NCI-H526 treated with DMSO at 0.1 percent for 48 hours (cell line): ENCODE measurements at places on chromosomes 13 and 19.

- peak; percentile 85 for DNase-seq
Observed at GRCh38 chr19:3986260-3987041, 1.2 kb upstream of the EEF2 start.

GRCh38 chr13:73082895-73083294 is 24.1 kb downstream of the KLF5 start:
- no peak for DNase-seq

GRCh38 chr13:59452189-59452890 is 711.4 kb downstream of the DIAPH3 start:
- DNase-seq = no peak

GRCh38 chr19:33798681-33799111 is 2.0 kb downstream of the KCTD15 start:
- DNase-seq = no peak

GRCh38 chr13:75329723-75330122 is 152.2 kb downstream of the TBC1D4 start:
- DNase-seq = no peak

- DNase-seq = no peak
Observed at GRCh38 chr13:74194846-74195245, 60.6 kb upstream of the KLF12 start.

- DNase-seq = no peak
Observed at GRCh38 chr19:1118999-1119398, 15.2 kb downstream of the GPX4 start.

DNA sequence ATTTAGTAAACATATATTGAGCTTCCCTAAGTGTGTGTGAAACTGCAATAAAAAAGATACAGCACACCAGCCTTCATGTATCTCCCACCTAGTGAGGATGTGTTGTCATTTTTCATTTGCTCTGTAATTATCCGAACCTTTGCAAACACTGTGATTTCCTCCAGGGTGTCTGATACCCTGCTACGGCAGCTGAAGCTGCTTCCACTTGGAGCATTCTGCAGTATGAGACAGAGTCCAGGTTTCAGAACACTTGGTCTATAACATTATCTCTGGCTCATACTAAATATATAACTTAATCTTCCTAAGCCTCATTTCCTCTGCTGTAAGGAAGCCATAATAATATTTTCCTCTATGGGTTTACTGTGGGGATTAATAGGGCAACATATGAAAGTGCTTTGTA is 1338.1 kb upstream of the SLC10A2 start:
- no peak for DNase-seq

DNA sequence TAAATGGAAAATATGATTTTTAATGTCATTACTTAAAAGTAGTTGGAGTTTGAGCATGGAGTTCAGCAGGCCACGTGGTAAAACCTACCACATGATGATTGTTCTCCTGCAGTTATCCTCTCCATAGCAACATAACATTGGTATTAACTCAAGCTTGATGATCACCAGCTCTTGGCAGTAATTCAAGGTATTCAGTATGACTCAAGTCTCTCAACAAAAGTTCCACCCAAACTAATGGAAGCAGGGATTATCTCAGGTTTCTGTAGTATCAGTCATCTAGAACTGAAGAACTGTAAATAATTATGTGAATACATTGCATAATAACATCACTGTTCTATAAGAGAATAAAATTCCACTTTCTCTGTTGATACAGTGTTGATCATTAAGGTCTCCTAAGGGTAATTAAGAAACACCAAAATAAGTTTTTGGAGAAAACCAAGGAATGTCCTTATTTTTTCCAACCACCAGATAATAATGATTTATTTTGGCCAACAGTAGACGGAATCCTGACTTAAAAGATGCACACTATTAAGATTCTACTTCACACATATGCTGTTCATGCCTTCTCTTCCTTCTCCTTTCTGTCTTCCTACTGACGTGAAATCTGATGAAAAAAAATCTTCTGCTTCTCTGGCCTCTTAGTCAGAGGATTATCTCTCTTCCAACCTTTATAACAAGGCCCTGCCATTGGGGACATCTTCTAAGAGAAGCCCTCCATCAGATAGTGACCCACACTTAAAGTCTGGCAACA is 1092.3 kb downstream of the EFNB2 start:
- DNase-seq = no peak

DNA sequence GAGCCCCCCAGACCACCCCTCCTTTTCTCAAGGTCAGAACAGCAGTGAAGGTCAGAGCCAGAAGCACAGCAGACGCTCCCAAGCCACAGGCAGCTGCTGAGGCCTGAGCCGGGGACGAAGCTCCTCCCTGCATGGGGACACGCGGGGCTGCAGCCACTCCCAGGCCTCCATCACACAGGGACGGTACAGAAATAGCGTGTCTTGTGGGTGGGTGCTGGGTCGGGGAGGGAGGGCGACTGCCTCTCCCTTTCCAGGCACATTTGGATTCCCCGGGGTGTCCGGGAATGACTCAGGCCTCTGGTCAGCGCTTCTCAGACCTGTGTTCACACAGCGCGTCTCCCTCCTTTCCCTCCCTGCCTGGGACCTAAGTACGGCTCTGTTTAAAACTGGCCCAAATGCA is 33.2 kb downstream of the RASA3 start:
- peak; percentile 27 for DNase-seq

DNA sequence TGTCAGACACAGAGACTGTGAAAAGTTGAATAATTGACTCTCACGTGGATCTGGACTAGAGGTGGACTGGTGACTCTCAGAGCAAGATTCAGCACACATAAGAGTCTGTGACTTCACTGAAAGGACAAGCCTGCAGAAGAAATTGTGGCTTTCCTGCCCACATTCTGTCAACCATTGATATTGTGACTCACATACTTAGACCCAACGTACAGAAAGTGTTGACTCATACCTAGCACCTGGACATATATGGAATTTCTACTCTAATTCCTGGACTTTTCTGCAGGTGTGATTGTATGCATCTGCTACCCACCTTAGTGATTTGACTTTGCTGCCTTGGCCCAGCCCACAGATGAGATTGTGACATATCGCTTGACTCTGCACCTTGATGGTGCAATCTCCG is 15.6 kb upstream of the ZNF730 start:
- DNase-seq = no peak

- peak; percentile 1 for DNase-seq
Observed at GRCh38 chr19:5578097-5578846, 10.5 kb upstream of the TINCR start.

GRCh38 chr13:34466301-34466700 is 475.8 kb upstream of the NBEA start:
- DNase-seq = no peak

DNA sequence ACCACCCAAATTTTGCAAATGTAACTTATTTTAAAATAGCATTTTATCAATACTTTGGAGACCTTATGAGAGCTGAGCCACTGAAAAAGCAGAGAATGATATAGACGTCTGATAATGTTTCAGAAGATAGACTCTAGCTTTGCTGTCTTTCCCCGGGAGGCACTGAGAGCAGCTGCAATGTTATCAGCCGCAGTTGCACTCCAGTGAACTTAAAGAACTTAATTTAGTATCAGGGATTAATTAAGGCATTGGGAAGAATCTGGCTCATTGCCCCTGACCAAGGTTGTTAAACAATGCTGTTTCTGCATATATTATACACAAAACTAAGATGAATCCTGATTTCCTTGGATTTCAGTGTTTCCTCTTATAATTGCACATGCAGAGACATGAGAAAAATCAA is 75.7 kb upstream of the SGCG start:
- DNase-seq = no peak

- DNase-seq = no peak
Observed at GRCh38 chr13:57531256-57531655, 100.3 kb upstream of the PCDH17 start.

GRCh38 chr13:110436786-110437370 is 124.6 kb downstream of the RAB20 start:
- no peak for DNase-seq

DNA sequence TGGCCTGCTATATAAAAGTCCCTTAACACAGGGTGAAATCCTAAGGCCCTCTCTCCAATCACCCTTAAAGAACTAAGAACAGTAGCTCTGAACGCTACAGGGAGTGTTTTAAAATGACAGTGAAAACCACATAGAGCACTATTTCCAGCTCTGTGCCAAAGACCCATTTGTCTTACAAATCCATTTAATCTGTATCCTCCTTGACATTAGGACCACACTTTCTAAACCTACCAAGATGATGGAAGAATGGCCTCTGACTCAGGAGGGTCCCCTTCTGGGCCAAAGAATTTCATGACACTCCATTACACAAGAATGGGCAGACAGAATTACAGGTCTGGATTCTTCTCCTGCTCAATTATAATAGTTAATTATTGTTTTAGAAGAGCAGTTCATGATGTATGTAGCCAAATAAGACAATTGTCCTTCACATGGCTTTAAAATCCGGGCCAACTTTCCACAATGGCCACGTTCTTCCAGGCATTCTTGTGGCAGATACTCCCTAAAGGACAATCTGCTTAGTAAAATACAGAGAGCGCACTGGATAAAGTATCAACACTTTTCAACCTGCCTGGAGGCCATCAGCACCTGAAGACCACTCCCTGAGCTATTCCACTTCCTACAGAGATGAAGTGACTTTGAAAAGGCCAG is 61.0 kb downstream of the STK24 start:
- DNase-seq = no peak

DNA sequence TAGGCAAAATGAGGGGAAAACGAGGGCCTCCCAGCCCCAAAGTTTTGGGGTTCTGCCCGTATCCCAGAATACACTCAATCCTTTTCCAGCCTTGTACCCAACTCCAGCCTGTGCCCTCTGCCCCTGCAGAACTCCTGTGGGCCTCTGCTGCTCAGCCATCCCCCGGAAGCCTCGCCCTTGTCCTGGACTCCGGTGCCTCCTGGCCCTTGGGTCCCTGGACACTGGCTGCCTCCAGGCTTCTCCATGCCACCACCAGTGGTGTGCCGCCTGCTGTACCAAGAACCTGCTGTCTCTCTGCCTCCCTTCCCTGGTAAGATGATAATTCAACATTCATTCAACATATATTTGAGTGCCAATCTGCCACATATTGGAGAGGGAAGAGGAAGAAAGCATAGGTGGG is 3.8 kb downstream of the DMRTC2 start:
- no peak for DNase-seq

GRCh38 chr19:16889366-16889882 is 625 bp downstream of the F2RL3 start:
- DNase-seq = no peak

DNA sequence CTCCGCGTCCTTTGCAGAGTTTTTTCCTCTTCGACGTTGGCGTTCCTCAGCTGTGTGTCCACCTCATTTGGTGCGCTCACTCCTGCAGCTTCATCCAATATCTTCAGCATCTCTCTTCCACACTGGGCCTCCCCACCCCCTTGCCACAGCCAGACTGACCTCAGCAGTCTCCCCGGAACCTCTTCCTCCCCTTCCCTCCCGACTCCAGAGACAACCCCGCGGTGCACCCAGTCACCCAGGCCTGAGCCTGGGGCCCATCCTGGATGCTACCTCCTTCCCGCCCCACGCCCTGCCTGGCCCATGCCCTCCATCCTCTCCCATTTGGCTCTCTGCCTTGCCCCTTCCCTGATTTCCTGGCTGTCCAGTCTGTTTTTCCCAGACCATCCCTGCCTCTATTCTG is 8.1 kb upstream of the C5AR2 start:
- no peak for DNase-seq

DNA sequence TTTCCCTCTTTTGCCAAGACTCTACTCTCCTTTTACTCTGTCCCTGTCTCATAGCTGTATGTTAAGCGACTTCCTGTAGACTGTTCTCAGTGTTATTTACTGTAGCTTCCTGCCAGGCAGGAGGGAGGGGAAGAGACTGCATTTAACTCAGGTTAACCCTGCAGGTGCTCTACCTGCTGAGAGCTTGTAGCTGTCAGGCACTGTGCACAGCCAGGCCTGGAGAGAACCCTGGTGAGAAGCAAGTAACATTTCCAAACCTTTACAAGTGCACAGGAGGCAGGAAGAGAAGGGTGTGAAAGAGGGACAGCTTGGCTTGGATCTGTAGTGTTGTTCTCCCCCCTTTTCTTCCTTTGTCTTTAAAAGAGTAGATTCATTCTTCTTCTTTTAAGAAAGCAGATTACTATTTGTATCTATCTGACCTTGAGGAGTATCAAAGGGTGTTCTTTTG is 167.1 kb downstream of the LMO7 start:
- DNase-seq = peak; percentile 40

GRCh38 chr13:92575777-92576176 is 650.8 kb upstream of the GPC6 start:
- no peak for DNase-seq

DNA sequence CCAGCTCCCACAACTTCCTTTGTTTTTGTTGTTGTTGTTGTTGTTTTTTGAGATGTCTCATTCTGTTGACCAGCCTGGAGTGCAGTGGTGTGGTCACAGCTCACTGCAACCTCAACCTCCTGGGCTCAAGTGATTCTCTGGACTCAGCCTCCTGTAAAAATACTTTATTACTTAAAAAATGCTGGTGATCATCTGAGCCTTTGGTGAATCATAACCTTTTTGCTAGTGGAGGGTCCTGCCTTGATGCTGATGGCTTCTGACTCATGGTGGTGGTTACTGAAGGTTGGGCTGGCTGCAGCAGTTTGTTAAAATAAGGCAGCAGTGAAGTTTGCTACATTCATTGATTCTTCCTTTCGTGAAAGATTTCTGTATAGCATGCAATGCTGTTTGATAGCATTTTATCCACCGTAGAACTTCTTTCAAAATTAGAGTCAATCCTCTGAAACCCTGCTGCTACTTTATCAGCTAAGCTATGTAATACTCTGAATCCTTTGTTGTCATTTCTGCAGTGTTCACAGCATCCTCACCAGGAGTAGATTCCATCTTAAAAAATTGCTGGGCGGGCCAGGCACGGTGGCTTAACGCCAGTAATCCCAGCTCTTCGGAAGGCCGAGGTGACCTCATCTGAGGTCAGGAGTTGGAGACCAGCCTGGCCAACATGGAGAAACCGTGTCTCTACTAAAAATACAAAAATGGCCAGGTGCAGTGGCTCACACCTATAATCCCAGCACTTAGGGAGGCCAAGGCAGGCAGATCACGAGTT is 18.0 kb downstream of the ARHGAP35 start:
- no peak for DNase-seq

DNA sequence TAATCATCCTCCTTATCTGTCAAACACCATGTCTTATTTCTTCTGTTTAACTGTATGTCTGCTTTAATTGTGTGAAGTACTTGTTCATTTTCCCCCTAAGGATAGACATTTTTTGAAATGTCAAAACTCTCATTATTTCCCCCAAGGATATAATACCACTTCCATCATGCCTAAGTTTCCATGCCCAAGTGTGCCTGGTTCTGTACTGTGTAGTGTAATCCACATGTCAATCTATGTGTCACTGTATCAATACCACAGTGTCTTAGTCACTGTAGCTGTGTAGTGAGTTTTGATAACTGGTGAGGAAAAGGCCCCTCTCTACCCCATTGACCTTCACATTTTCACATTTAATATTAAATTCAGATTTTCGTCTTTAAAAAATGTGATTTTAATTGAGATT is 1265.5 kb downstream of the PCDH9 start:
- DNase-seq = no peak

DNA sequence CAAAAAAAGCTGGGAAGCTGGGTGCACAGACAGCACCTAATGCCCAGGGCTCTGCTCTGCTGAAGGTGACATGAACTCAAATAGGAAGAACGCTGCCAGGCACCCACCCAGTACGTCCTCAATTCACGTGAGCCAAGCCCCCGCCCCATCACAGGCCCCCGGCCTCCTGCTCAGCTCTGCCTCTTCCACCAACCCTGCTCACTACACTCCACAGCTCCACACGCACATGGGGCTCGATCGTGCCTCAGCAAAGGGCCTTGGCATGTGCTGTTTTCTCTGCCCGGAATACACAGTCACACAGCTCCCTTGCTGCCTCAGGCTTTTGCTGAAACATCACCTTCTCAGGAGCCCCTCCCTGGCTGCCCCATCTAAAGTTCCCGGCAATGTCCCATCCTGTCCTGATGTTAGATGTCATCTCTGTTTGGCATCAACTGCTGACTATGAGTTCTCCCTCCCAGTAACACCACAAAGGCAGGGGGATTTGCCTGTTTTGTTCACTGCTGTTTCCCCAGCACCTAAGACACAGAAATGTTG is 2.3 kb downstream of the ATP13A1 start:
- DNase-seq = no peak
